Activated effector memory CD4-positive, alpha-beta T cell treated with Interleukin-2 at 50 U/mL for 16 hours (primary cell): ENCODE measurements at places on chromosomes 2 and 18.

GRCh38 chr2:222038067-222038802 lies 260.6 kb downstream of the PAX3 start:
- DNase-seq, result no peak

DNA sequence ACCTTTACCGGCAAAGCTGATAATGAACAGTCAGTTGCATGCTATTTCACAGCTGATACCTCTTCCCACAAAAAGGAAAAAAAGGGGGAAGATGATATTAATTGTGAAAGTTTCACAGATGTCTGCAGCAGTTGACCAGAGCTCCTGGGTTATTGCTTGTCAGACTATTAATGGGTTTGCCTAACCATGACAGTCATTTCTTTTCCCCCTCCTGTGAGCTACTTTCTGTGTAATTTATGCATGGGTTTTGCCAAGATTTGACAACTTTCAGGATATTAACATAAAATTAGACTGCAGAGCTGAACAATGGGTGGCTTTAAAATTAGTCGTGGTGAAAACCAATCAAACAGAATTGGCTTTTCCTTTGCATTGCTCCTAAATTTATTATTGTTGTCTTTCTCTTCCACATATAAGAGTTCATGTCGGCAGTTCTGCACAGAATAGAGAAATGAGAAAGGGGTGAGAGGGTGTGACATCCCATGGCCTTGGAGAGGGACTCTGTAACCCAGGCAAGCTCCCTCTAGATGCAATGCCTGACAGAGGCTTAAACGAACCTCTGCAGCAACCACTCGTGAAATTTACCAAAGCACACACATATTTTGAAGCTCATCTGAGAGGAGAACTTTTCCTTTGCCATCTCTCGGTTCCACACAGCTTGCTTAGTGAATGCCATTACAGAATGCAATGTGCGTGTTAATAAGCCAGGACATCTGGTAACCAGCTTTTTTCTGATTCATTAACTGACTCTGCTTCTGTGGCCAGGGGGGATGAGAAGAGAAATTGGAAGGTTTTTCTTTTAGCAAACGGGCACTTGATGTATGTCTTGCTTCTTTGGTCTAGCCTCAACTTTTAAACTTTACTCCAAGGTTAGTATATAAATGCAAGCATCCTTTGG lies 82.2 kb upstream of the ITGA4 start:
- no peak for DNase-seq

DNA sequence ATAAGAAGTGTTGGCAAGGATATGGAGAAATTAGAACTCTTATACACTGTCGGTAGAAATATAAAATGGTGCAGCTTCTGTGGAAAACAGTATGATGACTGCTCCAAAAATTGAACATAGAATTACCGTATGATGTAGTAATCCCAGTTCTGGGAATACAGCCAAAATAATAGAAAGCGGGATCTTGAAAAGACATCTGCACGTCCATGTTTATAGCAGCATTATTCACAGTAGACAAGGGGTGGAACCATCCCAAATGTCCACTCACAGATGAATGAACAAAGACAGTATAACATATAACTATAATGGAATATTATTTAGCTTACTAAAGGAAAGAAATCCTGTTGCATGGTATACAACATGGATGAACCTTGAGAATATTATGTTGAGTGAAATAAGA lies 257.7 kb downstream of the TDRD15 start:
- no peak for DNase-seq

- no peak for DNase-seq
These were observed 54.9 kb downstream of the MGAT5 start for GRCh38 chr2:134308474-134309385.

GRCh38 chr18:73535189-73535588 lies 612.4 kb downstream of the FBXO15 start:
- DNase-seq, result no peak

DNA sequence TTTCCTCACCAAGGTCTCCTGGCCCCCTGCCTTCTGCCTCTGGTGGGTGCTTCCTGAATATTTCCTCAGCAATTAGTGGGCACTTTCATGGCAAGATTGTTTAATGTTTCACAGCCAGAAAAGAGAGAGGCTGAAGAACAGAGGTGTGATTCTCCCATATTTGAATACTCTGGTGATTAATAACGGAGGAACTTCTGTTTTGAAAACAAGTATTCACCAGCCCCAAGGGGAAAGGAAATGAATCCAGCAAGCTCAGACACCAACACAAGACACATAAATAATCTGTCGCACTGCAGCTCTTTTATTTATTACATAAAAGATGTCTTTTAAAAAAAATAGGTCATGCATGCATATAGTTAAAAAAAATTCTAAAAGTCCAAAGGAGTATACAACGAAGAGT lies 57.7 kb downstream of the MRPL35 start:
- no peak for DNase-seq

DNA sequence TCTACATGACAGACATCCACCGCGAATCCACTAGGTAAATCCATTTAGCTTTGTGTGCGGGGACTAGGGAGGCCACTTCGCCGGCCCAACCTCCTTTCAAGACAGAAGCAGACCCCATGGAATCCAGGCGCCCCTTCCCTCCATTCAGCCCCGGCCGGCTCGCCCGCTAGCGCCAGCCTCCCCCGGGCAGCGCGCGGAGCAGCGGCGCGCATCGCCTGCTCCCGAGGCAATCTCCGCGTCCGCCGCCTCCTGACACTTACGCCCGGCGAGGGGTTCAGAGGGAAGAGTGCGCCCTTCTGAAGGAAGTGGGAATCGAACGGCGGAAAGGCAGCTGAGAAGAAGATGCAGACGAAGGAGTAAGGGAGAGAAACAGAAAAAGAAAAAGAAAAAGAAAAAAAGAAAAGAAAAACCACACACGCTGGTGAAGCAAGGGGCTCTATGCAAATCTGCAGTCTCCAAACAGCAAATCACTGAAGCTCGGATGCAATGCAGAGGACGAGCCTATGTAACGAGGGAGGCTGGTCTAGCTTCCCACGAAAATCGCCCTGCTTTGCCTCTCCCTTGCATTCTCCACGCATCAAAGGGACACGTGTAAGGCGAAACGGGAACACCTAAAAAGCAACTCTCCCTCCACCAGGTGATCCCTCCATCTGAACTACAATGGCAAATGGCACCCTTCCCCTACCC lies 684.4 kb downstream of the NRXN1 start:
- no peak for DNase-seq
